Left kidney (tissue), 8 donors: ENCODE measurements at places on chromosomes 1 and 21. TPM values are rescaled to one million over a fixed set of nuclear protein-coding genes. Genes with fewer than 3 reads are reported as not detected.

DNA sequence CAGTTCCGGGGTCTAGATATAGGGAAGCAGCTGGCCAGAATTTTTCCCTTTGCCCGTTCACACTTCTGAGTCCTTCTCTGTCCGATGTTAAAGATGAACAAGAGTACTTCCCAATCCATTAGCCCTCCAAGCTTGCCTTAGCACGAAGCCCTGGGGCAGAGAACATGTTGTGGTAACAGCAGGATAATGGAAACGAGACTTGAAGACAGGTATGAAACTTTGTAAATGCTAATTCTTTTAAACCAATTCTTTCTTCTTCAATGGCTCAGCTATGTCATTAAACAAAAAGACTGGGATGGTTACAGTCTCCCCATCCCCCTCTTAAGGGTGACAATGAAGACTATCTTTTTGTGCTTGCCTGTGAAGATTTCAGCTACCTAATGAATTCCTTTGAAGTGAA, 218.5 kb downstream of the PLA2G4A start:
- no peak for DNase-seq

The PCP4L1 gene
- 1.2 TPM for polyA plus RNA-seq

The FCRLB gene
- 4.4 TPM for polyA plus RNA-seq

The TGFBR3 gene
- 112 TPM for polyA plus RNA-seq

GRCh38 chr1:114173680-114174079, 20.0 kb upstream of the SYT6 start:
- no peak for DNase-seq

DNA sequence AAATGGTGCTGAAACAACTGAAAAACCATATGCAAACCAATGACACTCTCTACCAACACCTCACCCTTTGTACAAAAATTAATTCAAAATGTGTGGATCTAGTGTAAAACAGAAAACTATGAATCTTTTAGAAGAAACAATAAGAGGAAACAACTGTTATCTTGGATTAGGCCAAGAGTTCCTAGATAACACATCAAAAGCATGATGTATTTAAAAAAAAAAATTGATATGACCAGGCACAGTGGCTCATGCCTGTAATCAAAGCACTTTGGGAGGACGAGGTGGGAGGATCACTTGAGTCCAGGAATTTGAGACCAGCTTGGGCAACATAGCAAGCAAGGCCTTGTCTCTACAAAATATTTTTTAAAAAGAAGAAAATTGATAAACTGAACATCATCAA, 79.0 kb downstream of the EIF4G3 start:
- no peak for DNase-seq

DNA sequence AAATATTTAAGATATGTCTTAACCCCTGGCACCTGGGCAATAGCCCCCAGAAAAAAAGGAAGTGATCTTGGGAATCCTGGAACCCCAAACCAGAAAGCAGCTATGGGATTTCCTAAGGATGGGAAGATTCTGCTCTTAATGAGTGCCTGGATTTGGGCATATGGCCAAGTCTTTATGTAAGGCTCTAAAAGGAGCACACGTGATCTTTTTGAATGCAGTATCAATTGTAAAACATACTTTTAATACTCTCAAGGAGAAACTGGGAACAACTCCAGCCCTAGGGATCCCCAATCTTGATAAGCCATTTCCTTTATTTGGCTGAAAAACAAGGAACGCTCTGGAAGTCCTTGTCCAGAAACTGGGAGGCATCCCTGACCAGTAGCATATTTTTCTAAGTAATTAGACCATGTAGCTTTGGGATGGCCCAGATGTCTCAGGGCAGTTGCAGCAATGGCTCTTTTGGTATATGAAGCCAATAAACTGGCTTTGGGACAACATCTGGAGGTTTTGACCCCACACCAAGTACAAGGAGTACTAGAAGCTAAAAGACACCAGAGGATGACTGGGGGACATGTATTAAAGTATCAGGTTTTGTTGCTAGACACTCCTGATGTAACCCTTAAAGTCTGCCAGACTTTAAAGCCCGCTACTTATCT, 80.9 kb upstream of the KIAA0040 start:
- DNase-seq, result no peak

The RPL11 gene
- 2,201 TPM for polyA plus RNA-seq

DNA sequence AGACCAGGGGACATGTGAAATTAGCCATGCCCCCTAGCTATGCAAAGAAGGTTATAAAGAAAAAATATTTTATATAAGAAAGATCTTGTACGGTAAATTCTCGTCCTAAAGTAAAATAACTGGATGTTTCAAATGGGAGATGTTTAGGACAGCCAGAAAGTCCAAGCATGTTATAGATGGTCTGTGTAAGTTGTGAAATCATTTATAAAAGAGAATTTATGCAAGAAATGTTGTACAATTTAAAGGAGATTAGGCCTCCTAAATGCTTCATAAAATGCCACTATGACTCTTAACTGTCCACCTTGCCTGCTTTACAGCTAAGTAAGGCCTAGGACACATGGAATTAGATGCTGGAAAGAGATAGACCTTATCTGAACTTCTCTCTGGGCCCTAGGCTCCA, 118.1 kb upstream of the POGK start:
- no peak for DNase-seq

DNA sequence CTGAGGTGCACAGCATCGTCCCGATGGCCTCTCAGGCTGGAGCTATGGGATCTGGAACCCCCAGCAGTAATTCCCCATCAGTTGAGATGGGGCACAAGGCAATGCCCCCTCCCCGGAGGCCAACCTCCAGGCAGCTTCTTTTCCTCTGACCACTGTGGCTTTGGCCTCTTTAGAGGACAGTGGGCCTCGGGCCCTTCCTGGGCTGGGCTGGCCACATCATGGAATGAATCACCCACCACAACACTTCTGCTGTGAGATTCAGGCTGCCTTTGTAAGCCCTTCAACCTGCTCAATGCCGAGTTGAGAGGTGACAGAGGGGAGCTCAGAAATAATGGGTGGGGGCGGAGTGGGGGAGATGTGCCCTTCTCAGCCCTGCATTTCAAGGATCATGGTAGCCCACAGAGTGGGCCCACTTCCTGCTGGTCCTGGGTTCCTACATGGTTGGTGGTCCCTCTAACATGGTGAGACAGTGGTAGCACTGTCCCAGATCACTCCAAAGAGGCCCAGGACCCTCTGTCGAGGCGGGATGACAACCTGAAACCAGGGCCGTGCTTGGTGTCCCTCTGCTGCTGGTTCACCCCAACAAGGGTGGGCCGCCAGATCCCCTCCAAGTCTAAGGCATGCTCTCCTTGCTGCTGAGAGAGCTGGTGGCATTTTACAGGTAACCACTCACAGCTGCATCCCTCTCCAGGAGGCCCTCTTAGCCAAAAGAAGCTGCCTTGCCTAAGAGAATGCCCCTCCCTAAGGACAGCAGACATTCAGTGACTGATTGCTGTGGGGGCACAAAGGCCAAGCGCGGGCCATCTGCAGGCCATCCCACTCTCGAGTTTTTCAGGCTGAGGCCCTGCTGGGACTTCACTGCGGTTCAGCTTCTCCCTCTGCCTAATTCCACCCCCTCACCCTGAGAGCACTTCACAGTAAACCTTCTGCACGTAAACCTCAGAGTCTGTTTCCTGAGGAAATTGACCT, 29.7 kb upstream of the EVA1B start:
- no peak for DNase-seq

- DNase-seq, result no peak
Measured at GRCh38 chr1:59446257-59446901, 149.5 kb downstream of the FGGY start.

DNA sequence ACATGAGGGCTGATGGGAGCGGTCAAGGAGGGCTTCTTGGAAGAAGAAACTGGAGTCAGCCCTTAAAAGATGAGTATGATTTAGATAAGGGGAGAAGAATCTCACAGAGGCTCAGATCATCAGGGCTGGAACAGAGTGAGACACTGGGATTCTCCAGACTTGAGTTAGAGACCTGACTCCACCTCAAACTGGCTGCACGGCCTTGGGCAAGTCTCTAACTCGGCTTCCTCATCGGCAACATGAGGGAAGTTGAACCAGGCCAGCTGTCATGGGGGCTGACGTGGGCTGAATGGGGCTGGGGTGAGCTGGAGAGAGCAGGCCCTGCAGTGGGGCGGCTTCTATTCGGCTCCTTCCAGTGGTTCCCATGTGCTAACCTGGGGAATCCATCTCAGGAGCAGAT, 2.5 kb downstream of the C1QC start:
- no peak for DNase-seq

- DNase-seq, result no peak
Measured at GRCh38 chr1:190579552-190580193, 102.0 kb upstream of the BRINP3 start.

The HLCS gene
- 18.0 TPM for polyA plus RNA-seq

DNA sequence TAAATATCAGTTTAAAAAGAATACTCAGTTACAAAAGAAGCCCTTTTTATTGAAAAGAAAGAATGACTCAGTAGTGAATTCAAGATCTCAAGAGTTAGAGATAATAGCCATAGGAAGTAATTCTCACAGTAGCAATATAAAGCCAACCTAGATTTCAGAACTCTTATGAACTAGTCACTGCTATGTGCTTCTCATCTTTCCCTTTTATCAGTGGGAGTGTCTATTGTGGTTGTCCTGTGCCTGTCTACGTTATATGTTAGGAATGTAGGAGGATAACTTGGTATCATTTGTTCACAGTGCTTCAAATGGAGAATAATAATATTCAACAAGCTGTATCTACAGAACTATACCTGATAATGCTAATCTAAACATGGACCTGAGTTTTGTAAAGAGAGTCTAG, 73.1 kb upstream of the RGS21 start:
- DNase-seq, result no peak

- DNase-seq, result no peak
Measured at GRCh38 chr1:29391362-29391880, 155.1 kb downstream of the PTPRU start.

The ZBTB8B gene
- 2.3 TPM for polyA plus RNA-seq

The RHD gene
- 2.1 TPM for polyA plus RNA-seq
